Naive thymus-derived CD8-positive, alpha-beta T cell (primary cell): ENCODE measurements at places on chromosomes 7 and 10. TPM values are rescaled to one million over a fixed set of nuclear protein-coding genes. Genes with fewer than 3 reads are reported as not detected.

- no peak overlapping the region for H3K27ac ChIP-seq
- no peak overlapping the region for H3K4me3 ChIP-seq
- no peak for DNase-seq
- H3K36me3 ChIP-seq, result no peaks in the 10 kb centered on the region
These were observed 222.2 kb upstream of the CXCL12 start for GRCh38 chr10:44607116-44607515.

GRCh38 chr7:101563943-101564777 is 64.9 kb downstream of the MYL10 start:
- H3K36me3 ChIP-seq, result no peaks in the 10 kb centered on the region
- H3K27ac ChIP-seq, result no peak overlapping the region
- H3K27me3 ChIP-seq, result peaks cover 7% of the 10 kb centered on the region
- peaks cover 4% of the 10 kb centered on the region for H3K4me1 ChIP-seq
- H3K4me3 ChIP-seq, result no peak overlapping the region

DNA sequence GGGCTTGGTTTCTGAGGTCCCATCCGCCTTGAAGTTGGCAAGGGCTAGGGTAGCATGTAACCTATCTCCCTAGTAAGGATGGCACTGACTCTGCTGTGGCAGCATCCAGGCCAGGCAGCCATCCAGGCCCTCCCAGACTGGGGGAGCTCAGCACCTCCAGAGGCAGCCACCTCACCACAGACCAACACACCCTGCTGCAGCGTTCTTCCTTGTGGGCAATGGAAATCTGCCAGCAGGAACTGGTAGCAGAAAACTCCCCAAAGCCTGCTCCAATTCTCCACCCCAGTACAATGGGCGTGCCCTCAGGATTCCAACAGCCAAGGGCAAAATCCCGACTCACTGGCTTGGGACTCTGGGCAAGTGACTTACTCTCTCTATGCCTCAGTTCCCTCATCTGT is 27.5 kb downstream of the DLG5 start:
- no peak overlapping the region for H3K27ac ChIP-seq
- no peak for DNase-seq
- no peaks in the 10 kb centered on the region for H3K4me1 ChIP-seq
- H3K36me3 ChIP-seq, result no peaks in the 10 kb centered on the region
- H3K27me3 ChIP-seq, result peaks cover 16% of the 10 kb centered on the region

- H3K4me1 ChIP-seq, result no peaks in the 10 kb centered on the region
- no peak overlapping the region for H3K27ac ChIP-seq
- DNase-seq, result no peak
- no peaks in the 10 kb centered on the region for H3K36me3 ChIP-seq
- peaks cover 15% of the 10 kb centered on the region for H3K27me3 ChIP-seq
These were observed 93.1 kb downstream of the FZD1 start for GRCh38 chr7:91357379-91357778.

DNA sequence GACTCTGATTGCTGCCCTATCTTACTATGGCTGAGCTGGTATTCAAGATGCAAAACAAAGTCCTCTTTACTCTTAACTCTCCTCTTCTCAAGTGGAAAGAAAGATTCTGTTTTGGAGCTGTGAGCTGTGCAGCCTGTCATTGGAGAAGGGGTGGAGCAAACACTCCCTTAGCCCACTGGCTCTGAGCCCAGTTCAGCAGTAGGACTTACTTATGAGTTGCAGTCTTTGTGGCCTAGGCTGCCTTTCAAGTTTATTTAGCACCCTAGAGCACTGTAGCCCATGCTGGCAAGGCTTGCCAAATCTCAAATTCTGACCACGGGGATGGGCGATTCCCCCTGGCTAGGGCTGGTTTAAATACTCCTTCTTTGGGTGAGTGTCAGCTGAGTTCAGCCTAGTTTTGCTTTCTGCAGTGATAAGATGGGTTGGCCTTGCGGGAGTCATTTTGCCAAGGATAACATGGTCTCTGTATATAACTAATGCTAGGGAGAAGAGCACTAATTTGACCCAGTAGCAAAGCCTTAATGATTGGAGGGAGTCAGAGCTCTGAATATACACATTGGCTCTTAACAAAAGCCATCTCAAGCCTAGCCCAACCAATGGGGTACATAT is 110.2 kb downstream of the MYO3A start:
- DNase-seq, result no peak
- H3K4me1 ChIP-seq, result no peaks in the 10 kb centered on the region
- H3K36me3 ChIP-seq, result no peaks in the 10 kb centered on the region
- no peak overlapping the region for H3K27ac ChIP-seq

- DNase-seq, result no peak
- no peak overlapping the region for H3K27ac ChIP-seq
- H3K4me3 ChIP-seq, result no peak overlapping the region
- peaks cover 73% of the 10 kb centered on the region for H3K4me1 ChIP-seq
- no peaks in the 10 kb centered on the region for H3K27me3 ChIP-seq
These were observed 131.9 kb downstream of the SRPK2 start for GRCh38 chr7:105256761-105257231.

DNA sequence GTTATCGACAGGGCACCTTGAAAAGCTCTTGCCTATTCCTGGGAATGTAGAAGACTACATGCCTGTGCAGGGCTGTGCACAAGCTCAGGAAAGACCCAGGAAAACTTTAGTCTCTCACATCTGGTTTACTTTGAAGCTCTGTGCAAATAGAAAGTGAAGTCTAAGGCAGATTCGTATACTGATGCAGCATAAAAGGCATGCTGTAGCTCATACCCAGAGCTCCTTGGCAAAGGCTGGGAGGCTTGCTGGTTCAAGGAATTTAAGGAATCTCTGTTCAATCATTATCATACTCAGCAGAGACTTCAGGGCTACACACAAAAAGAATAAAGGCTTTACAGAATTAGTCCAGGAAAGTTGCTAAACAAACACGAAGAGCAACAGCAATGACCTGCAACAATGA is 192.0 kb downstream of the OTUD1 start:
- H3K27me3 ChIP-seq, result peaks cover 4% of the 10 kb centered on the region
- H3K4me3 ChIP-seq, result no peak overlapping the region
- peaks cover 5% of the 10 kb centered on the region for H3K36me3 ChIP-seq

GRCh38 chr7:35647171-35647574 is 47.8 kb downstream of the HERPUD2 start:
- DNase-seq, result no peak
- peaks cover 81% of the 10 kb centered on the region for H3K4me1 ChIP-seq
- H3K36me3 ChIP-seq, result peaks cover 6% of the 10 kb centered on the region
- H3K27ac ChIP-seq, result peak overlapping the region; percentile 45

GRCh38 chr7:15662451-15662850 is 24.0 kb downstream of the MEOX2 start:
- H3K27ac ChIP-seq, result no peak overlapping the region
- H3K4me3 ChIP-seq, result no peak overlapping the region
- no peaks in the 10 kb centered on the region for H3K27me3 ChIP-seq
- H3K36me3 ChIP-seq, result no peaks in the 10 kb centered on the region
- no peaks in the 10 kb centered on the region for H3K4me1 ChIP-seq

- no peak overlapping the region for H3K4me3 ChIP-seq
- no peaks in the 10 kb centered on the region for H3K27me3 ChIP-seq
- no peaks in the 10 kb centered on the region for H3K36me3 ChIP-seq
- H3K27ac ChIP-seq, result no peak overlapping the region
These were observed 11.7 kb downstream of the MAP3K8 start for GRCh38 chr10:30445711-30446110.

DNA sequence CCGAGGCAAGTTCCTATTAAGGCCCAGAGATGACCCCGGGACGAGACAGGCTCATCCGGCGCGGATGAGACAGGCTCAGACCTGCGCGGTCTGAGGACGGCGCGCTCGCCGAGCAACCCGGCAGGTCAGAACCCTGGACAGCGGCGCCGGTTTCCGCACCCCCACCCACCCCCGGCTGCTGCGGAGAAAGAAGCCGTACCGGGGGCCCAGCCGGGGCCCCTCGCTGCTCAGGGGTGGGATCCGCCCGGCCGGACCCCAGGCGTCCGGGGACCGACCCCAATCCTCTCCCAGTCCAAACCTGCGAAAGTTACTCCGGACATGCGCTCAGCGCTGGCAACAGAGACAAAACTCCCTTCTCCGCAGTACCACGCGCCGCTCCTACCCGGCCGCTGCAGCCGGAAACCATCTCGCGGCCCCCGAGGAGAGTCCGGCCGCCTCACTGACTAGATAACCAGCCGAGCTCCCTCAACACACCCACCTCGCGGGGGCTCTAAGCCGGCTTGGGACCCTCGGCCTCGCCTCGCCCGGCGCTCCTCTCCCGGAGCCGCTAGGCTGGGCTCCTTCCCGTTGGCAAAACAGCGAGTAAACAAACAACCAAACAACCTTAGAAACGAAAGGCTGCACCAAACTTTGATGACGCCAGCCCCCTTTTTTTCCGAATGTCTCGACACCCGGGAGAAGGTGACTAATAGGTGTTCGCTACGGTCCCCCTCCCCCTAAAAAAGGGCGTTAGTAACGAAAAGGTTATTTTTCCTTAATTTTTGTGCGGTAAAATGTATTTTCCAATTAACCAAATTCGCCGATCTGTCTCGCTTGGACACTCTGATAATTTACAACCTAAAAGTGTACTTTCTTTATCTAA is 2.3 kb upstream of the DRGX start:
- peaks cover 15% of the 10 kb centered on the region for H3K4me1 ChIP-seq
- H3K27ac ChIP-seq, result peak overlapping the region; percentile 9
- H3K36me3 ChIP-seq, result no peaks in the 10 kb centered on the region
- H3K4me3 ChIP-seq, result peak overlapping the region; percentile 26
- H3K27me3 ChIP-seq, result peaks cover 86% of the 10 kb centered on the region
- DNase-seq, result peak; percentile 41

DNA sequence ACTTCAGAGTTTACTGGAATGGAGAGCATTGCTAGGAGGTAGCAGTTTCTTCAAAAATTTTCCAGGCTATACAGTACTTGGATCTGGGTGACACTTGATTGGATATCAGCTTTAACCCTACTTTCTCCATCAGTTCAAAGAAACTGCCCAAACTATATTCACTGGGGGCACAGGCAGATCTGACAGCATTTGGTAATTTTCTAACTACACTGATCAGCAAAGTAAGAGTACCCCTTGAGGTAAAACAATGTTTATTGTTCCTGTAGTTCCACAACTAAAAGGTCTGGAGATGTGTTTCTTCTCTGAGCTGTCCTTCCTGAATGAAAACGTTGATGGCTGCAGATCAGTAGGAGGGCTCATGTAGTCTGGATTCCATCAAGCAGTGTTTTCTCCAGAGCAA is 104.2 kb downstream of the CABCOCO1 start:
- peaks cover 11% of the 10 kb centered on the region for H3K4me1 ChIP-seq
- no peaks in the 10 kb centered on the region for H3K36me3 ChIP-seq
- H3K27ac ChIP-seq, result no peak overlapping the region
- no peak for DNase-seq
- H3K4me3 ChIP-seq, result no peak overlapping the region
- no peaks in the 10 kb centered on the region for H3K27me3 ChIP-seq

- H3K27ac ChIP-seq, result peak overlapping the region; percentile 58
- H3K27me3 ChIP-seq, result no peaks in the 10 kb centered on the region
- peak overlapping the region; percentile 68 for H3K4me3 ChIP-seq
- peaks cover 8% of the 10 kb centered on the region for H3K4me1 ChIP-seq
These were observed 18.0 kb upstream of the RSU1 start for GRCh38 chr10:16835228-16835627.

DNA sequence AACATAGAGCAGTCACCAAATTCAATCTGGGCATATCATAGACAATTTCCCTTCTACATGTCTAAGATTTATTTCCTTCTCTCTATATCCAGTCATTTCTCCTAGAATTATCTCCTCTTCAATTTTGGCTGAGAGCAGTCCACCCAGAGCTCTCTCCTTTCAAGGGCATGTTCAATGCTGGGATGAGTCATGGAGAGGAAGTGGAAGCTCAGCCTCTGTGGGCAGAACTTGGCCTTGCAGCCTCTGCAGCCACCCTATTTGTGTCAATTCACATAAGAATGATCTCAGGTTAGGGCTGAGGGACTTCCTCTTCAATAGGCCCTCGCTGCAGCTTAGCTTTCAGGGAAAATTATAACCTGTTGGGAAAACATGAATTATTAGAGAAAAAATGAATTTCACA is 560.8 kb downstream of the POM121L12 start:
- no peaks in the 10 kb centered on the region for H3K27me3 ChIP-seq
- no peaks in the 10 kb centered on the region for H3K4me1 ChIP-seq
- H3K36me3 ChIP-seq, result no peaks in the 10 kb centered on the region
- no peak overlapping the region for H3K4me3 ChIP-seq
- no peak overlapping the region for H3K27ac ChIP-seq

GRCh38 chr10:71754562-71754961 is 18.8 kb downstream of the VSIR start:
- peak overlapping the region; percentile 78 for H3K4me3 ChIP-seq
- no peaks in the 10 kb centered on the region for H3K36me3 ChIP-seq
- DNase-seq, result no peak
- peak overlapping the region; percentile 97 for H3K27ac ChIP-seq

GRCh38 chr7:23469150-23469960 is 936 bp downstream of the IGF2BP3 start:
- peaks cover 47% of the 10 kb centered on the region for H3K27me3 ChIP-seq
- peaks cover 42% of the 10 kb centered on the region for H3K4me1 ChIP-seq
- H3K36me3 ChIP-seq, result peaks cover 7% of the 10 kb centered on the region
- peak overlapping the region; percentile 64 for H3K4me3 ChIP-seq
- DNase-seq, result no peak

GRCh38 chr10:80730522-80730921 is 192.8 kb downstream of the SH2D4B start:
- no peak overlapping the region for H3K27ac ChIP-seq
- no peak overlapping the region for H3K4me3 ChIP-seq
- DNase-seq, result no peak

- DNase-seq, result no peak
- no peak overlapping the region for H3K4me3 ChIP-seq
- H3K4me1 ChIP-seq, result no peaks in the 10 kb centered on the region
- no peak overlapping the region for H3K27ac ChIP-seq
These were observed 243.2 kb downstream of the CRPPA start for GRCh38 chr7:16178092-16178491.

Gene SNCG
- not detected for polyA plus RNA-seq

Gene SLC39A12
- polyA plus RNA-seq, result not detected

Gene LHFPL3
- polyA plus RNA-seq, result not detected

Gene ABCF2
- 40.4 TPM for polyA plus RNA-seq

Gene LIPK
- not detected for polyA plus RNA-seq

Gene DYDC1
- not detected for polyA plus RNA-seq

Gene FAM237B
- polyA plus RNA-seq, result not detected

Gene PRR15
- polyA plus RNA-seq, result not detected
